ENCODE measurements at places on chromosomes 7 and 10. TPM values are rescaled to one million over a fixed set of nuclear protein-coding genes. Genes with fewer than 3 reads are reported as not detected.
A peak's percentile ranks its signal among the peaks of the same experiment; 100 is the strongest.

IL6 gene
- total RNA-seq: 151 TPM

MKI67 gene
- total RNA-seq: 2.7 TPM

- H3K4me3 ChIP-seq: no peak overlapping the region
- DNase-seq: no peak
- H3K4me1 ChIP-seq: no peaks in the 10 kb centered on the region
- H3K27me3 ChIP-seq: no peaks in the 10 kb centered on the region
Measured at GRCh38 chr10:34249634-34250033, 565.5 kb downstream of the PARD3 start.

AS3MT gene
- 6.2 TPM for total RNA-seq

HERPUD2 gene
- total RNA-seq: 59.2 TPM

DNA sequence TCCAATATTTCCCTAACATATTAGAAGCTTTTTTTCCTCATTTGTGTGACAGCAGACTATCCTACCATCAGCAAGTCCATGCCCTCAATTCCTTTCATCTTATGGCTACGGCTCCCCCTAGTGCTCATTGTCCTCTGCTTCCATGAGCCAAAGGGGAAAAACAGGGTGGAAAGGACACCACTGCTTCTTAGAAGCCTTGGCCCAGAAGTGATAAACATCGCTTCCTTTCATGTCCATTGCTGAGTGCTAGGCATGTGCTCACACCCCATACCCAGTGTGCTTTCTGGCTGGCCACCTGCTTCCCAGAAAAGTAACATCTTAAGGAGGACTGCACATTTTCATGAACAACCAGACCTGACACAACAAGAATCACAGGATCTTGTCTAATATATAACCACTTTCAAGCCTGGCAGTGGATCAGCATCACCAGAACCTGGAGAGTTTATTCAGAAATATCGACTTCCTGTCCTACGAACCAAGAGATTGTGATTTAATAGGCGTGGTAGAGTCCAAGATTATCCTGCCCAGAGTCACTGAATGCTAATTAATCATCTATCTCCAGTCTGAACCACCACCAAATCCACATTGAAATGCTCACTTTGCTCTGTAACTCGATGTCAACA, 650.5 kb upstream of the SORCS1 start:
- H3K27ac ChIP-seq: no peak overlapping the region
- H3K4me3 ChIP-seq: no peak overlapping the region
- no peaks in the 10 kb centered on the region for H3K36me3 ChIP-seq
- H3K27me3 ChIP-seq: no peaks in the 10 kb centered on the region
- H3K4me1 ChIP-seq: no peaks in the 10 kb centered on the region
- DNase-seq: no peak

USP54 gene
- 20.1 TPM for total RNA-seq

GRCh38 chr10:3353235-3353634, 180.7 kb upstream of the PITRM1 start:
- no peak overlapping the region for H3K4me3 ChIP-seq
- no peak overlapping the region for H3K27ac ChIP-seq
- H3K27me3 ChIP-seq: no peaks in the 10 kb centered on the region
- H3K36me3 ChIP-seq: no peaks in the 10 kb centered on the region
- H3K4me1 ChIP-seq: peaks cover 15% of the 10 kb centered on the region
- DNase-seq: no peak

GRCh38 chr7:122301858-122302760, 2.4 kb downstream of the FEZF1 start:
- H3K27ac ChIP-seq: no peak overlapping the region
- H3K27me3 ChIP-seq: peaks cover 71% of the 10 kb centered on the region
- peaks cover 8% of the 10 kb centered on the region for H3K4me1 ChIP-seq
- no peaks in the 10 kb centered on the region for H3K36me3 ChIP-seq
- H3K4me3 ChIP-seq: no peak overlapping the region

- H3K27me3 ChIP-seq: no peaks in the 10 kb centered on the region
- H3K27ac ChIP-seq: no peak overlapping the region
- no peak for DNase-seq
- H3K4me1 ChIP-seq: no peaks in the 10 kb centered on the region
Measured at GRCh38 chr10:24313283-24313682, 104.3 kb downstream of the KIAA1217 start.

BUD23 gene
- 51.0 TPM for total RNA-seq

- DNase-seq: no peak
- no peaks in the 10 kb centered on the region for H3K4me1 ChIP-seq
- no peaks in the 10 kb centered on the region for H3K27me3 ChIP-seq
- H3K4me3 ChIP-seq: no peak overlapping the region
- no peak overlapping the region for H3K27ac ChIP-seq
Measured at GRCh38 chr10:76209135-76209534, 777.7 kb downstream of the LRMDA start.

DNA sequence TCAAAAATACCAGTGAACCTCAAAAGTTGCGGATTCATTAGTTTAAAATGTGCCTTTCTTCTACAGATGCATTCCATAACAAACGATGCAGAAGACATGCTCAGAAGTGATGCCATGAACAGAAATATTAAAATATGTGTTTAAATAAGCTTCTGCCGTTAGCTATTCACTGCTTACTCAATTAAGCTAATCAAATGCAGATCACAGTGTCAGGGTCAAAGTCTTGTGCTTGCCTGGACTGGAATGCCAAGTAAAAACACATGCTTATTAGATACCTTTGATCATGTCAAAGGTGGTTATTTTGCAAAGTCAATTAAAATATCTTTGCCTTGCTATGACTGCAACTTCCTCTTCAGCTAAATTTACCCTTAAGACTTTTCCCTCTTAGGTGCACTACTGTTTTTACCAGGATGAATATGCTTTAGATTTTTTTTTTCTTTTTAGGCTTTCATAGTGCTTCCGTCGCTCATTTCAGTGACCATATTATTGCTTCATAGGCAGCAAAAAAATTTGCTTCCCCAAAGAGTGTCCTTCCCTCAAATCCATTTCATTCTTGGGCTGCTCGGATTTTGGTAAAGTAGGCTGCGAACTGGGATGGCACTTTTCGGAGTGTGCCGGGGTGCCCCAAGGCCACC, 905 bp downstream of the ASB13 start:
- DNase-seq: no peak
- H3K27me3 ChIP-seq: no peaks in the 10 kb centered on the region
- H3K4me1 ChIP-seq: peaks cover 10% of the 10 kb centered on the region
- H3K4me3 ChIP-seq: peak overlapping the region; percentile 93
- H3K27ac ChIP-seq: peak overlapping the region; percentile 71
- H3K36me3 ChIP-seq: no peaks in the 10 kb centered on the region

GRCh38 chr10:58714409-58714808, 201.7 kb downstream of the BICC1 start:
- DNase-seq: no peak
- no peak overlapping the region for H3K27ac ChIP-seq
- H3K4me3 ChIP-seq: no peak overlapping the region
- no peaks in the 10 kb centered on the region for H3K36me3 ChIP-seq
- H3K4me1 ChIP-seq: peaks cover 8% of the 10 kb centered on the region

CYP2C19 gene
- total RNA-seq: not detected

GRCh38 chr7:110205899-110206298, 885.0 kb upstream of the LRRN3 start:
- no peak overlapping the region for H3K27ac ChIP-seq
- no peaks in the 10 kb centered on the region for H3K36me3 ChIP-seq
- H3K4me3 ChIP-seq: no peak overlapping the region
- no peak for DNase-seq

- DNase-seq: no peak
- no peak overlapping the region for H3K4me3 ChIP-seq
- no peak overlapping the region for H3K27ac ChIP-seq
- H3K27me3 ChIP-seq: no peaks in the 10 kb centered on the region
- no peaks in the 10 kb centered on the region for H3K36me3 ChIP-seq
Measured at GRCh38 chr7:132846086-132846485, 235.8 kb downstream of the CHCHD3 start.

KCNIP2 gene
- 1.1 TPM for total RNA-seq

DNA sequence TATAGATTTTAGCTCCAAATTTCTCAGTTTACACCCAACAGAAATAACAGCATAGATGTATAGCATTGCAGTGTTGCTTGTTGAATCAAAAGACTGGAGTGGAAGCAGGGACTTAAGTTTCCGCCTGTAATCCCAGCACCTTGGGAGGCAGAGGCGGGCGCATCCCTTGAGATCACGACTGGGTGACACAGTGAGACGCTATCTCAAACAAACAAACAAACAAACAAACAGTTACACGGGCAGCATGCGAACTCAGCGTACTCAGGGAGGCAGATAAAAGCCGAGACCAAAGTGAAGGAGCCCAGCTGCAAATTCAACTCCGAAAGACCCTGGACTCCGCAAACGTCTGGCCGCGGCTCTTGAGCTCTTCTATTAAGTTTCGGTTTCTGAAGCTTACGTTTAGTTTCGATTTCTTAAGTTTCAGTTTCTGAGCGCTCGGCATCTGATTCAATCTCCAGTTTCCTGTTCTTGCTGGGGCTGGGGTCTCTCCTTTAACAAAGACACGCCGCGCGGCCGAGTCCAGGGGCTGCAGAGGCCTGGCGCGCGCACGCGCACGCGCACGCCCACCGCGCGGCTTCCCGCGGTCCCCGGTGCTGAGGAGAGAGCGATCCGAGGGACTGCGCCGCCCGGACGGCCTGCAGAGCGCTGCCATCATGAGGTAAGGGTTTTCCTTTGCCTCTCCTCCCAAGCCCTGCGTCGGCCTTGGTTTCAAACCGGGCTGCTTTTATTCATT, at the start of gene IFIT5:
Gene IFIT5 (plus strand): TSS at position 423 of the 733 bp plus-strand sequence. CDS start 231 bp downstream, at position 654.
- no peaks in the 10 kb centered on the region for H3K27me3 ChIP-seq
- peak within 1 kb of the TSS; percentile 92 for H3K27ac ChIP-seq
- H3K4me3 ChIP-seq: peak within 1 kb of the TSS; percentile 96
- DNase-seq: no peak
- peaks cover 38% of the 10 kb centered on the region for H3K4me1 ChIP-seq
- H3K36me3 ChIP-seq: no peaks in the 10 kb centered on the region

DNA sequence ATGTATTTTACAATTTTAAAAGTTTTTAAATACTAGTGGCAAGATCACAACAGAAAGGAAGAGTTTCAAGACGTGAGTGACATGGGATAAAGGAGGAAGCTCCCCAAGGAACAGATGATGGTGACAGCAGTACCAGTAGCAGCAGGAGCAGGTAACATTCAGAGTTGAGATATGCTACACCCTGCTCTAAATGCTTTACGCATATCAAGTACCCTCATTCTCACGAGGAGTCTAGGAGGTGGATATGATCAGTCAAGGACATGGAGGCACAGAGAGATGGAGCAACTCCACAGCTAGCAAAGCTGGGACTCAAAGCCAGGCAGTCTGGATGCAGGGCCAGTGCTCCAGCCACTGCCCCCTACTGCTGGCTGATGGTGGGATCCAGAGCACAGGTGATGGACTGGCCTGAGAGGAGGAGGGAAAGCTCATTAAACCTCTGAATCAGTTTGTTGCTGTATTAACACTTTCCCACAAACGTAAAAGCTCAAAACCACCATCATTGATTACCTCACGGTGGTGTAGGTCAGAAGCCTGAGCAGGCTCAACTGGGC, 17.5 kb downstream of the RP9 start:
- DNase-seq: no peak

- H3K27ac ChIP-seq: no peak overlapping the region
- H3K4me3 ChIP-seq: no peak overlapping the region
- H3K36me3 ChIP-seq: no peaks in the 10 kb centered on the region
- H3K4me1 ChIP-seq: peaks cover 23% of the 10 kb centered on the region
- H3K27me3 ChIP-seq: no peaks in the 10 kb centered on the region
Measured at GRCh38 chr7:13981070-13981469, 8.4 kb downstream of the ETV1 start.

GRCh38 chr7:608361-608760, 88.7 kb upstream of the PDGFA start:
- no peak overlapping the region for H3K27ac ChIP-seq
- no peaks in the 10 kb centered on the region for H3K27me3 ChIP-seq
- DNase-seq: no peak
- H3K4me1 ChIP-seq: peaks cover 25% of the 10 kb centered on the region

ADCY1 gene
- 0.14 TPM for total RNA-seq

TRPV5 gene
- not detected for total RNA-seq

GRCh38 chr10:89207181-89207800, at the start of gene CH25H:
CH25H (minus strand) TSS chr10:89207317; CDS start chr10:89207292, 25 bp downstream.
- H3K27me3 ChIP-seq: no peaks in the 10 kb centered on the region
- H3K36me3 ChIP-seq: no peaks in the 10 kb centered on the region
- H3K4me3 ChIP-seq: peak within 1 kb of the TSS; percentile 78
- H3K4me1 ChIP-seq: peaks cover 19% of the 10 kb centered on the region
- peak; percentile 42 for DNase-seq
- H3K27ac ChIP-seq: no peak within 1 kb of the TSS

TBRG4 gene
- total RNA-seq: 47.8 TPM

GRCh38 chr7:134856091-134856490, 76.7 kb downstream of the CALD1 start:
- peaks cover 56% of the 10 kb centered on the region for H3K4me1 ChIP-seq
- H3K27me3 ChIP-seq: no peaks in the 10 kb centered on the region
- no peak for DNase-seq
- H3K4me3 ChIP-seq: peak overlapping the region; percentile 28
- H3K36me3 ChIP-seq: no peaks in the 10 kb centered on the region

TFEC gene
- total RNA-seq: 8.4 TPM

GPNMB gene
- 139 TPM for total RNA-seq

OR2A5 gene
- not detected for total RNA-seq

DNA sequence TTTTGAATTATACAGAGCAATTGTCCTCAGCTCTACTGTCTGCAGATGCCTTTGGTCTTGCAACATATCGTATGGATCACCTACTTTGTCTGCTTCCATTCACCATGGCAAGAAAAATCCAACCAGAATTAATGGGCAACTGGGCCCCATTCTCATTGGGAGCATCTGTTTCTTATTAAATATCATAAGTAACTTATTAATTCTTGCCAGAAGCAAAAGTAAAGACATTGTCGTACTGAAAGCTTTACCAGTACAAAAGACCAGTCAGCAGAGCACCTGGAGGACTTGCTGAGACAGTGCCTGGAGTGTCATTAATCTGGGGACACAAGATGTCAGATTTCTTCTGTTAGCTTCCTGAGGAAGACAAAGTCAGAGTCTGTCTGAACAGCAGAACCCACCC, 404.5 kb downstream of the INHBA start:
- H3K27ac ChIP-seq: no peak overlapping the region
- no peaks in the 10 kb centered on the region for H3K36me3 ChIP-seq
- DNase-seq: no peak
- no peaks in the 10 kb centered on the region for H3K4me1 ChIP-seq
- H3K4me3 ChIP-seq: no peak overlapping the region

GRCh38 chr7:81929386-81929785, 159.5 kb upstream of the HGF start:
- no peaks in the 10 kb centered on the region for H3K4me1 ChIP-seq
- H3K27ac ChIP-seq: no peak overlapping the region
- H3K4me3 ChIP-seq: no peak overlapping the region
- no peaks in the 10 kb centered on the region for H3K36me3 ChIP-seq

DNA sequence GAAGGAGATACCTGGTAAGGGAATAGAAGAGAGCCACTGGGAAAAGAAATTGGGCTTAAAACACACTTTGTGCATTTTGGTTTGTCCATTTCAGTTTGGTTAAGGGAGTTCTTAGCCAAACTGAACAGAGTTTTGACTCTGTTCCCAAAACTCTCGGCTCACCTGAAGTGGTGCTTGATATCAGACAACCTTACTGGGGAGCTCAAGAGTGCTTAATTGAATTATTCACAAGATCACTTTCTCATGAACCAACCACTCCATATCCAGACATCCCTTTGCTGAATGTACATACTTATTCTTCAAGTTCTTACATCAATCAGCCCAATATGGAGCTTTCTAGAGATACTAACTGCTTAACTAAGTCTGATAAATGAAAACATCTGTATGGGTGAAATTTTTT, 413.1 kb downstream of the GRM8 start:
- H3K36me3 ChIP-seq: no peaks in the 10 kb centered on the region
- no peak overlapping the region for H3K27ac ChIP-seq
- H3K4me3 ChIP-seq: no peak overlapping the region
- no peak for DNase-seq
- no peaks in the 10 kb centered on the region for H3K4me1 ChIP-seq

GRCh38 chr10:44822966-44823365, 88.2 kb upstream of the TMEM72 start:
- H3K4me3 ChIP-seq: no peak overlapping the region
- no peaks in the 10 kb centered on the region for H3K4me1 ChIP-seq
- no peaks in the 10 kb centered on the region for H3K27me3 ChIP-seq
- no peaks in the 10 kb centered on the region for H3K36me3 ChIP-seq
- DNase-seq: no peak

TCF7L2 gene
- total RNA-seq: 50.5 TPM

Measured in thoracic aorta (tissue), 2 donors.